ENCODE measurements at places on chromosomes 2 and 18.

DNA sequence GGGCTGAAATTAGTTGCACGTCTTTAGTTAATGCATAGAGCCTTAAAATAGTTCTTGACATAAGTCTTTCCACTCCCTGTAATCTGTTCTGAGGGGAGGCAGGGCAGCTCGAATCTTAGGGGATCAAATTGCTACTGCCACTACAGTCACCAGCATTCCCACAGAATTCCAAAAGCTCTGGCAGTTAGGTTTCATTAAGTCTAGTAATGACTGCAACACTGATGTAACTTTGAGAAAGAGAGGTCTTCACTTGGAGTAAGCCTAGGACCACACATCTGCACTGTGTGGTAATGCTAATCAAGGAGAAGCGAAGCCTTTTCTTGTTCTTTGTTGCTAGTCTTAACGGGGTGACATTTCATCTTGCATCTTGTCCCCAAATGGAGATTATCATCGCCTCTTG is 19.3 kb upstream of the NCK2 start:
- no peak for DNase-seq

DNA sequence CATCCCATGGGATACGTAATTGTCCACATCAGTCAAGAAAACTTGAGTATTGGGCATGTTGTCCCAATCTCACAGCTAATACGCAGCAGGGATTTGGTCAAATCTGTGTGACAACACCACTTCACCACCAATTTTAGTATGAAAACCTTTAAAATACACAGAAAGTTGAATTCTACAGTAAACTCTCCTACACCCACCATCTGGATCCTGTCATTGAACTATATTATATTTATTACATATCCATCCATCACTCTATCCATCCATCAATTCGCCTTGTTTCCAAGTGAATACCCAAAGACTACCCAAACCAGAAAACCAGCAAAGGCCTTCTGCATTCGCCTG is 846 bp upstream of the FKBP7 start:
- DNase-seq: no peak

DNA sequence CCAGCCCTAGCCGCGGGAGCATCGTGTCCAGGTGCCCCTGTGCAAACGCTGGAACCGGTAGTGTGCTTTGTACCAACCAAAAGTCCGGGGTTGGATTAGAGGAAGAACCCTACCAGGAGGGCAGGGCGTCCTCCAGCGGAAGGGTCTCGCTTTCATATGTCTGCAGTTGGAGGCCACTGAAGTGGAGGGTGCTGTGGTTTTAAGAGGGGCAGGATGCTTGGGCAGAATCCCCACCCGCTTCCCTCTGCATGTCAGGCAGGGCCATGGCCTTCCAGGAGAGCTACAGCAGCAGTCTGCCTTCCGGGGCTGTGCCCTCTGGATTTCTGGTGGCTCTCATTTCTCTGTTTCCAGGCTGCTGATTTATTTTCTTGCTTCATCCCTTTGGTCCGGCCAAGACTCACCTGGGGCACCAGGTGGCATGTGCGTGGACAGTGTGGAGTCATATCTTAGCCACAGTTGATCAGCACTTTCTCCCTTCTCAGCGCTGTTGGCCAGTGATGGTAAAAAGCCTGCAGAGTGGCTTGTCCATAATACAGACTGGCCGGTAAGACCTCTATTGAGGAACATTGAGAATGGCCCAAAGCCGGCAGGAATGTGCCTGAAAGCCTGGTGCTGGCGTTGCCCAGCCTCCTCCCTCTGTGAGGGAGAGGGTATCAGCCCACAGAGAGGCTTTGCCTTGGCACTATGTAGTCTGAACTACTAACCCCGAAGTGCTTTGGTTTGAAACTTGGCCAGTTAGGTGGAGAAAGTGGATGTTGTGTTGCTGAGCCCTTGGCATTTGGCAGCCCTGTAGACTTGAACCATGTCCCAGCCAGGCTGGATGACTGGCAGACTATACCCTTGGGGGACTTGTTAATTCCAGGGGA is 1.8 kb downstream of the AGAP1 start:
- no peak for DNase-seq

GRCh38 chr2:217065012-217065290 is 205.1 kb upstream of the TNP1 start:
- no peak for DNase-seq

GRCh38 chr2:122478771-122479170 is 723.3 kb downstream of the TSN start:
- no peak for DNase-seq

GRCh38 chr2:173347305-173348168 is 7.1 kb upstream of the CDCA7 start:
- no peak for DNase-seq

GRCh38 chr2:155944218-155944617 is 388.3 kb downstream of the NR4A2 start:
- no peak for DNase-seq

DNA sequence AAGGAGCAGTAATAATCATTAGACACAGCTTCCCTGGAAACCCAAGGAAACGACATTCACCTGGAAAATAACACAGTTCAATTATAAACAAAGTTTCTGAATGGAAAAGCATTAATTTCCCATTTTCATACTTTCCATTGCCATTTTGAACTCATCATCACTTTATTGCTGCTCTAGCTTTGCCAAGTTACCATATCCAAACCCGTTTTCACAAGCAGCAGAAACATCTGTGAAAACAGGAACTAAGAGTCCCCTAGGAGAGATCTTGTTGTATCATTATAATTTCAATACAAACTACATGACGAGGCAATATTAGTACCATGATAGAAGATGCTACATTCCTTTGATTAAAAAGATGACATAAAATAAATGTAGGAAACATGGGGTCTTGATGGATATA is 597.0 kb upstream of the NRXN1 start:
- no peak for DNase-seq

- DNase-seq: no peak
These were observed 97.0 kb upstream of the CD226 start for GRCh38 chr18:70044632-70045031.

DNA sequence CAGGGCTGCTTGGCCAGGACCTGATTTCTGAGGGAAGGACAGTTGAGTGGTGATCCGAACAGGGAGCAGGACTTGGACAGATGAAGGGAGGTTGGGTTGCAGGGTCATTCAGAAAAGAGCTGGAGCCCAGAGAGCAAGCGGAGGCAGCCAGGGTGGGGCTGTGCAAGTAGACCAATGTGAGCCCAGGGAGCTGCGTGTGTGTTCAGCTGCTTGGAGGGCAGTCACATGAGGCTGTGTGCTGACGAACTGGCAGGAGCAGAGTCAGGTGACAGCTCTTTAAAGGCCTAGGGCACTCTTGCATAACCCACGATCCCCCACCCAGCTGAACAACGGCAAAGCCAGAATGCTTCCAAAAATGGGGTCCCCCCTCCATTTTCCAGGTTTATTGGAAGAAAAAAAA is 4.6 kb upstream of the MLPH start:
- DNase-seq: peak; percentile 97

DNA sequence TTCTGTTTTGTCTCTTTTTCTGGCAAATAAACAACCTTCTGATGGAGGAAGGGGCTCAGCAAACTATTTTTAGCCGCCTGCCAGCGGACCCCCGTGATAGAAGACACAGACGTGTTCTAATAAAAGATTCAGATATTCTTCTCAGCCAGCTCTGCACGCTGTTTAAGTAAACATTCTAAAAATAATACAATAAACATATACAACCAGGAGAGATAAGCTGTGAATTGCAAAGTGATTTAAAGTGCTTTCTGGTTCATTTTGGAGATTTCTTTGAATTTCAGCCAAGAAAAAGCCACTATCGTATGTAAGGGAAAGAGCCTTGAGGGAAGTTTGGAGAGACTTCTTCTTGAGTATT is 201.3 kb downstream of the EPHA4 start:
- no peak for DNase-seq

DNA sequence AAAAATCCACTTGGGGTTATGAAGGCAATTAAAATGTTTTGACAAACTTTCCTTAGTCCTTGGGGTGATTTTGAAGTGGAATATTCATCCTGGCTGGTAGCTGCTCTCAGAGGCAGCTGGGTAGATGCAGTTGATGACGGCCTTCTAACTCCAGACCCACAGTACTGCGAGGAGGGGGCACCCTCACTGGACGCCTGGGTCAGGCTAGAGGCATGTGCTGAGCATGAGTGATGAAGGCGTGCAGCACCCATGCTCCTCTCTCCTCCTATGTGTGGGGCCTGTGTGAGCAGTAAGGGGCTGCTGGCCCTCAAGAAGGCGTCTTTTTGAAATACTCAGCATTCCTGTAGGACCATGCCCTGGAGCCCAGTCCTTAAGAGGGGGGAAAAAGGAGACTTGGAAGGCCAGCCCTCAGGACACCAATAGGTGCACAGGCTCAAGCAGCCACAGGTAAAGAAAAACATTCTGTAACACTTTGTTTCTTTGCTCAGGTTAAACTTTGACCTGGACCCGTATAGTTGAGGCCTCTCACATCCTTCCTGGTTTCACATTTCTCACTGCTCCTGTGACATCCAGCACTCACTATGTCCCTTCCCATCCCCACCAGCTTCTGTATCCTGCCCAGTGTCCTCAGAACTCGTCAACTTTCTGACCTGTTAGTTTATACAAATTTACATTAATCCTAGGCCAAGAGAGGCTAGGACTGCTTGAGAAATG is 64.4 kb downstream of the CD8B2 start:
- DNase-seq: no peak

DNA sequence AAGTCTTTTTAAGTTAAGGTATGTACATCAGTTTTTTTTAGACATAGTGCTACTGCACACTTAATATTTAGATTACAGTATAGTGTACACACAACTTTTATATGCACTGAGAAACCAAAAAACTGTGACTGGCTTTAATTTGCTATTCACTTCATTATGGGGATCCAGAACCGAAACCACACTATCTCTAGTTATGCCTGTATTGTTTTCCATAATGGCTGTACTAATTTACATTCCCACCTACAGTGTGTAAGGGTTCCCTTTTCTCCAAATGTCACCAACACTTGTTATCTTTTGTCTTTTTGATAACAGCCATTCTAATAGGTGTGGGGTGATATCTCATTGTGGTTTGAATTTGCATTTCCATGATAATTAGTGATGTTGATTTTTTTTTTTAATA is 213.4 kb upstream of the CCDC150 start:
- DNase-seq: no peak

- DNase-seq: no peak
These were observed 287.6 kb downstream of the MYCN start for GRCh38 chr2:16227811-16228462.

GRCh38 chr2:127001751-127002150 is 103.1 kb downstream of the TEX51 start:
- DNase-seq: no peak

- DNase-seq: no peak
These were observed 1133.0 kb upstream of the LRRTM1 start for GRCh38 chr2:81437456-81438000.

DNA sequence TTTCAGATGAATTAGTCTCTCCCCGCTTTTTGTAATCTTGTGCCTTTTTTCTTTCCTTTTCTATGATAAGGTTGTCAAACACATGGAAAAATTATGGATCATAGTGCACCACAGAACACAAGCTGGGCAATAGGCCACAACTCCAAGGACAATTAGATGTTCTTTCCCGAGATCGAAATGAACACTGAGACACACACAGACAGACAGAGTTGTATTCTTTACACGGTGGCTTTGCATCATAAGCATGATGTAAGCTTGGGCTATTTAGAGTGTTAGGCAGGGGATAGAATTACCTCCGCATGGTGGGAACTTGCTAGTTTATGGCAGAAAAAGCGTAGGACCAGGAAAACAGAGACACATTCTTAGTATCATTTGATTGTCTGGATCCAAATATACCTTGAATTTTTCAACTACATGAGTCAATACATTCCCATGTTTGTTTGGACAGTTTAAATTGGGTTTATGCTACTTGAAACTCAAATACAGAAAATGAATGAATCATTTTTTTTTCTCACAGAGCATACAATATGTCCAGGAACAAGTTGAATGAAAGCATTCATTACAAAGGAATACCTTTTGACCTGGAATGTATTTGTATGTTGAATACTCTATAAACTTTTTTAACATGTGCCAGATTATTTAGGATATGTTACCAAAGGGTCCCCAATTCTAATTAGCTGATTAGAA is 1611.5 kb upstream of the TMEFF2 start:
- no peak for DNase-seq

DNA sequence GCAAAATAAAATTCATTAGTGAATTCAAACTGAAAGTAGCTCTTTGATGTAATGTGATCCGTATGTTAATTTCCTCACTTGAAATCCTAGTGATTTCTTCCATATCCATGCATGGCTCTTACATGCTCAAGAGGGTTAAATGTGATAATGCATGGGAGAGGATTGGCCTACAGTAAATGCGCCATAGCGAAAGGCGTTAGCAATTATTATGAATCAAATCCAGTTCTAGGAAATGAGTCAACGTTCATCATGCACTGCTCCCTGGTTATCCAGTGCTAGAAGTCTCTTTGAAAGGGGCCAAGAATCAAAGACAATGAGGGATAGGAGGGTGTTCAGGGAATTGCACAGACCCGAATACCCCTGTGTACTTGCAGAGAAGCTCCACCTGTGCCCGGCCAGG is 101.4 kb upstream of the RASGRP3 start:
- DNase-seq: no peak

DNA sequence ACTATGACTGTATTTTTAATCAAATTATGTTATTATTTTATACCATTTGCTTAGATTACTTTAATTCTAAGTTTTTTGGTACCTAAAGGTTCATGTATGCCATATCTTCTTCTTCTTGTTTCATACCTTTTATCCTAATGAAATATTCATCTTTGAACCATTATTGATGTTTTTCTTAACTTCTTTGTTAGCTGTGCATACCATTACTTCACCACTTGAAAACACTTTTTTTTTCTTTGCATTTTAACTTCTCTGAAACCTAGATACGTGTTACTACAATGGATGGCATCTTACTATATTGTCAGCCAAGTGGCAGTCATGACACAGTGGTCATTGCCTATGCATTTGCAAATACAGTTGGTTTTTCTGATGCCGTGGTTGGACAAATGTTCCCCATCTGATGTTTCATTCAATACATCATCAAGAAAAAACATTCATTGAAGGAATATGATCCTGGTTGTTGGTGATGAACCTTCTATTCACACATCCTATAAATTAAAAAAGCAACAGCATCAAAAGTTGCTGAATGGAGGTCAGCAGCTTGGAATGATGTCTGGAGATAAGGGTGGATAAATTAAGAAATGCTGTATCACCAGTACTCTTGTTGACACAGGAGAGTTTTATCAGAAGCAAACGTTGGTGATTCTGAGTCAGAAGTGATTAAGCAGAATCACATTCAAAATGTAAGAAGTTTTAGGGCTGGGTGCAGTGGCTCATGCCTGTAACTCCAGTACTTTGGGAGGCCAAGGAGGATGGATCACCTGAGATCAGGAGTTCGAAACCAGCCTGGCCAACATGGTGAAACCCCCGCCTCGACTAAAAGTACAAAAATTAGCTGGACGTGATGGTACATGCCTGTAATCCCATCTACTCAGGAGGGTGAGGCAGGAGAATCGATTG is 7.4 kb downstream of the IL36A start:
- DNase-seq: no peak

GRCh38 chr2:24351981-24352380 is 8.4 kb downstream of the ITSN2 start:
- no peak for DNase-seq

Data from vagina (tissue), 2 donors.